ENCODE measurements at places on chromosomes 2 and 18. TPM values are rescaled to one million over a fixed set of nuclear protein-coding genes. Genes with fewer than 3 reads are reported as not detected.

The AQP12B gene
- polyA plus RNA-seq: 3.4 TPM

The UGT1A4 gene
- not detected for polyA plus RNA-seq

The RPRM gene
- polyA plus RNA-seq: 4.8 TPM

DNA sequence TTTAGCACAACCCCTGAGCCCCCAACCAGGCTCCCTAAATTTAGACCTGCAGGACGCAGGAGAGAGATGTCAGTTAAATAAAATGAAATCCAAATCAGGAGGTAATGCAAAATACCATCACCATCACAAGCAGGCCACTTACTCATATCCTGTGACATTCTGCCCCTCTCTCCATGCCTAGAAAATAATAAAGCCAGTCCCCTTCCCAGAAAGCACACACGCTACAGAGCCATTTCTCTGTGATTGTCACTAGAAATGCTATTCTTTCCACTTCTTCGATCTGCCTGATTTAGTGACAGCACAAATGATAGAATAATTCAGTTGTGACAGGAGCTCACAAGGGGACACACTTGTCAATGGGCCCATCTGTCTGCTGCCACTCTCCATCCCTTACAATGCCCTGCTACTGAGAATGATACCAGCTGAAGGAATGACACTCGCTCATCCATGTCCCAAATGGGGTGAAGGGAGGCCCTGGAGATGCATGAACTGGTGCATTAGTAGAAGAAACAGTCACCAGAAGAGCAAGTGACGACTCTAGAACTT, 272.1 kb downstream of the SP3 start:
- no peak for DNase-seq

- no peak for DNase-seq
Measured at GRCh38 chr18:65811307-65811706, 60.5 kb downstream of the CDH7 start.

- no peak for DNase-seq
Measured at GRCh38 chr2:97653473-97653872, 7.6 kb downstream of the COX5B start.

GRCh38 chr2:60306267-60306861, 247.1 kb downstream of the BCL11A start:
- peak; percentile 38 for DNase-seq

- no peak for DNase-seq
Measured at GRCh38 chr2:217790681-217791392, 212.0 kb downstream of the TNS1 start.

- DNase-seq: no peak
Measured at GRCh38 chr2:218710334-218710686, 325 bp upstream of the TTLL4 start.

GRCh38 chr18:59700535-59700967, 3.3 kb upstream of the CCBE1 start:
- no peak for DNase-seq

Data from renal pelvis (tissue), 12 donors.